ENCODE measurements at places on chromosomes 1 and 21.

- no peak for DNase-seq
Measured at GRCh38 chr1:248127653-248128052, 17.3 kb upstream of the OR2M5 start.

GRCh38 chr1:119112791-119113190 is 27.7 kb downstream of the WARS2 start:
- DNase-seq, result no peak

DNA sequence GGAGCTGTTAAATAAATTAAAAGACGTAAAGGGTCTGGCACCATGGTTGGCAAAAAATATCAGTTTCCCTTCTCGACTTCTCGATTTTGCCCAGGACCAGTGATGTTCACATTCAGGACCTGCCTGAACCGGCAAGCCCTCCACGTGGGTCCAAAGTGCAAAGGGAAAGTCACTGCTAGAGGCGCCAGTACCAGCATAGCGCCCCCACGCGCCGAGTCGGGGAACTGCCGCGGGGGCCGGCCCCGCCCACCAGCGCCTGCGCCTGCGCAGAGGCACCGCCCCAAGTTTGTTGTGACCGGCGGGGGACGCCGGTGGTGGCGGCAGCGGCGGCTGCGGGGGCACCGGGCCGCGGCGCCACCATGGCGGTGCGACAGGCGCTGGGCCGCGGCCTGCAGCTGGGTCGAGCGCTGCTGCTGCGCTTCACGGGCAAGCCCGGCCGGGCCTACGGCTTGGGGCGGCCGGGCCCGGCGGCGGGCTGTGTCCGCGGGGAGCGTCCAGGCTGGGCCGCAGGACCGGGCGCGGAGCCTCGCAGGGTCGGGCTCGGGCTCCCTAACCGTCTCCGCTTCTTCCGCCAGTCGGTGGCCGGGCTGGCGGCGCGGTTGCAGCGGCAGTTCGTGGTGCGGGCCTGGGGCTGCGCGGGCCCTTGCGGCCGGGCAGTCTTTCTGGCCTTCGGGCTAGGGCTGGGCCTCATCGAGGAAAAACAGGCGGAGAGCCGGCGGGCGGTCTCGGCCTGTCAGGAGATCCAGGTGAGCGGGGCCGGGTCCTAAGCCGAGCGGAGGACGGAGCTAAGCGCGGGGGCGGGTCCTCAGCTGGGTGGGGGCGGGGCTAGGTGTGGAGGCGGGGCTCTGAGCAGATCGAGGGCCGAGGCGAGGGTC is at the start of gene PINK1:
Gene PINK1, plus strand, starts transcription at position 269 of the 875 bp plus-strand sequence. Its CDS starts 91 bp downstream, at position 360.
- peak; percentile 61 for DNase-seq

DNA sequence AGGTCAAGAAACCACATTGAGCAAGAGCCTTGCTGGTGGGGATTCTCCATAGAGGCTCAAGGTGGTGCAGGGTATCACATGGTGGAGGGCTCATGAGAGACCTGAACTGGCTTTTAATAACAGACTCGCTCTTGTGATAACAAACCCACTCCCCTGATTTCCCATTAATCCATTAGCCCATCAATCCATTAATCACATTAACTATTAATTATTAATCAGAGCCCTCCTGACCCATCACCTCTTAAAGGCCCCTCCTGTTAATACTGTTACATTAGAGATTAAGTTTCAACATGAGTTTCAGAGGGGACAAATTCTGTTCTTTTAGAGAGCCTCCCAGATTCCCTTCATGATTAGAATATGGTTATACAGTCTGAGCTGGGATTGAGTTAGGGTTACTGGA is 61.8 kb downstream of the IER5 start:
- no peak for DNase-seq

DNA sequence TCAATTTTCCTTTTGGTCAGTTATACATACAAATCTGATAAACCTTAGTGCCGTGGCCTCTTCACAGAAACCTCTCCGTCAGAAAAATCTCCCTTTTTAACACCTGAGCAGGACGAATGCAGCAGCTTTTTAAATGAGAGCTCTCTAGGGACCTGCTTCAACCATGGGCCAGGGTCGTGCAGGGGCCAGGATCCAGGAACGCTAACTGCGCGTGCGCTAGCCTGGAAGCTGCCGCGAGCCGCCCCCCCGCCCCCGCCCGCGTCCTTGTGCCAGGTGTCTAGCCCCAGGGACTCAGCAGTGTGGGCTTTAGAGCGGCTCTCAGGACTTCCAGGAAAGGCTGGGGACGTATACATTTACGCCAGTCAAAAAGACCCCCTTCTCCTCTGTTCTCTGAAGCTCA is 136.8 kb upstream of the FMN2 start:
- no peak for DNase-seq

- DNase-seq, result no peak
Measured at GRCh38 chr1:94481473-94481933, 60.1 kb downstream of the F3 start.

DNA sequence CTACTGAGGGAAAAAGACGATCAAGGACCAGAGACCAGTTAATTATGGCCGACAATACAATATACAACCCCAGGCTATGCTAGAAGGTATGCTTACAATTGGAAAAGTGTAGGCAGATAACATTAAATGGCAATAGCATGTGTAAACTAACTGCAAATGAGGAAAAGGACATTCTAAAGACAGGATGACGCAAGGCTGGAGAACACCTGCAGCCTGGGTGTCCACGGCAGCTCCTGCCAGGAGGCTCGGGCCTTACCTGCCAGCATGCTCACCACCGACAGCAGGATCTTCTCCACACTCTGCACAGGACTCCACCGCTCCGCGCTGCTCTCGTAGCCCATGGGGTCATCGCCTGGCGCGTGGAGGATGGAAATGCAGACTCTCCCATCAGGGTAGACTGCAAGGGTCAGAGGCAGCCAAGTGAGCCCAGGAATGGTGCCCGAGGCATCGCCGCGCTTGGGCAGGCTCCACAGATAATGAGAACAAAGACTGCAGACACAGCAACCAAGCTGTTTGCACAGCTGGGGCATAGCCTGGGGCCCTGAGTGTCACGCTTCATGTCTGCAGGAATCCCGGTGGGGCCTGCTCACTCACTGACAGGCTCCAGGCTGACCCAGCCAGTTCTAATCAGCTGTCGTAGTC is 28.2 kb downstream of the UBE2G2 start:
- DNase-seq, result peak; percentile 3

- DNase-seq, result peak; percentile 38
Measured at GRCh38 chr1:52127181-52128180, 14.4 kb upstream of the ZFYVE9 start.

- DNase-seq, result no peak
Measured at GRCh38 chr1:28548318-28548717, 4.6 kb upstream of the TRNAU1AP start.

DNA sequence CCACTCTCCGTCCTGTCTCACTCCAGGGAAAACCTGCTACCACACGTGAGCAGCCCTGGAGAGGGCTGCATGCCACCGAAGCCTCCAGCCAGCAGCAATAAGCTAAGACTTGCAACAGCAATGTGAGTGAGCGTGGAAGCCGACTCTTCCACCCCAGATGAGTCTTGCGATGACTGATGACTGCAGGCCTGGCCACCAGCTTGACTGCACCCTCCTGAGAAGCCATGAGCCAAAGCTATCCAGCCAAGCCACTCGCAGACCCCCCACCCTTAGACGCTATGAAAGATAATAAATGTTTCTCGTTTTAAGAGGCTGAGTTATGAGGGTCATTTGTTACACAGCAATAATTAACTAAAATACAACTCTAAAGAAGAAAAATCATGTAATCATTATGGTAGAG is 118.6 kb upstream of the GALNT2 start:
- no peak for DNase-seq

GRCh38 chr1:63126104-63126503 is 196.3 kb upstream of the FOXD3 start:
- no peak for DNase-seq

GRCh38 chr1:33687000-33687399 is 176.9 kb upstream of the HMGB4 start:
- DNase-seq, result no peak

DNA sequence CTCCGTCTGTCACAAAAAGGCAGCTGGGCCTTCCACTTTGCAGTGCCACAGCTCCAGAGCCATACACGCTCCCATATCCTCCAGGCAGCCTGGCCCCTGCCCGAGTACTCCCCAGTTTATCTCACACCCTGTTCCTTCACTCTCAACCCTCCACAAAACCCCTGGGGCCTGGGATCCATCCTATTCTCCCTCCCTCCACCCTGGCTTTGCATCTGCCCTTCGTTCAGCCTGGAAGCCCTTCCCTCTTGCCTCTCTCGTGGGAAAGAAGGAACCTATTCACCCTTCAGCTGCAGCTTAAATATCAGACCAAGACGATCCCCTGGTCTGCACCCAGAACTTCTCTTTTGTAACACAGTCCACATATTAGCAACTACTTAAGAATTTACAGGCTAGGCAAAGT is 56.7 kb downstream of the CAMK2N1 start:
- DNase-seq, result no peak

DNA sequence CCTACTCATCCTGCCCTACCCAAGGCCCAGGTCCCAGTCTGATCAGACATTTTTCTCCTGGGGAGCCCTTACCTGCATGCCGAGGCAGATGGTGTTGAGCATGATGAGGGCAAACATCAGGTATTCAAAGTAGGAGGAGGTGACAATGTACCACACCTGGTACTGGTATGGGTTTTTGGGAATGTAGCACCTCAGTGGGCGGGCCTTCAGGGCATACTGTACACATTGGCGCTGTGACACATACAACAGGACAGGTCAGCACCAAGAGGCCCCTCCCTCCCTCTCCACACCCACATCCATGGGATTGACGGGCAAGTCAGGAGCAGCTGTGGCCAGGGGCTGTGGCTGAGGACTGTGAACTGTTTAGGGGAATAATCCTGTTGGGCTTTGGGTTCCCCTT is 37.1 kb upstream of the KIF21B start:
- DNase-seq, result no peak

- DNase-seq, result no peak
Measured at GRCh38 chr1:53530550-53530949, 71.4 kb downstream of the DMRTB1 start.

DNA sequence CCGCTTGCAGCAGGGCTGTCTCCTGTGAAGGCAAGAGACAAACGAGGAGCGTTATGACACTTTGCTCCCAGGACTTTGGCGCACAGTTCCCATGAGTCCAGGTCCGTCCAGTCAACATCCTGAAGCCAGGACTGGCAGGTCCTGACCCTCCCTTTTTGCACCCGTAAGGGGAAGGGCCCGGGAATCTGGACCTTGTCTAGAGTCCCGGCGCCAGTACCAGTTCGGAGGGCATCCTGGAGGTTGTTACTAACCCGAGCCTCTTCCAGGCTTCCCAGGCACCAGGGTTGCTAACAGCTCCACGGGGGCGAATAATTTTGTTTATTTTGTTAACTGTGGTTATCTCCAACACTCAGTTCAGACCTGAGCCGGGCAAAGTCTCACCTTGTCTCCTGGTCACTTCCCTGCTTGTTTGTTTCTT is 682 bp upstream of the RWDD3 start:
- no peak for DNase-seq

GRCh38 chr1:91020967-91021685 is 709 bp downstream of the ZNF644 start:
- DNase-seq, result peak; percentile 74

GRCh38 chr1:6261615-6261995 is 707 bp upstream of the GPR153 start:
- DNase-seq, result no peak

GRCh38 chr1:27526569-27527222 is 36.7 kb upstream of the WASF2 start:
- no peak for DNase-seq

DNA sequence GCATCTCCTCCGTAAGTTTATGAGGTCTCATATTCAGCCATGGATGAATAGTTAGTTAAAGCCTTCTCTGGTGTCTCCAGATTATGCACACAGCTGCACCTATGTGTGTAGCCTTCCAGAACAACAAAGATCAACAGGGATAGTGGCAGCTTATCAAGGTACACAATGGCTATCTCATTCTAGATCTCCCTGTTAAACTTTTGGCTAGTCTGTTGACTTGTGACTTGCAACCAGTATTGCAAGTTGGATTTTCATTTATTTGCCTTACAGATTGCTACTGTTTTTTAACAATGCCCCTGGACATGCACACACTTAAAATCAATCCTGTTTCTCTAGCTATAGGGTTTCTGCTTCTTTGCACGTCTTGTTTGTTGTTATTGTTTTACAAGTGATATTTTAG is 363.2 kb downstream of the OMA1 start:
- DNase-seq, result no peak

GRCh38 chr1:27052527-27052926 is 39.9 kb upstream of the TENT5B start:
- DNase-seq, result no peak
